GM12892 (cell line): ENCODE measurements at places on chromosomes 7 and 10.

GRCh38 chr7:28576656-28577055 is 164.3 kb downstream of the CREB5 start:
- DNase-seq = no peak

DNA sequence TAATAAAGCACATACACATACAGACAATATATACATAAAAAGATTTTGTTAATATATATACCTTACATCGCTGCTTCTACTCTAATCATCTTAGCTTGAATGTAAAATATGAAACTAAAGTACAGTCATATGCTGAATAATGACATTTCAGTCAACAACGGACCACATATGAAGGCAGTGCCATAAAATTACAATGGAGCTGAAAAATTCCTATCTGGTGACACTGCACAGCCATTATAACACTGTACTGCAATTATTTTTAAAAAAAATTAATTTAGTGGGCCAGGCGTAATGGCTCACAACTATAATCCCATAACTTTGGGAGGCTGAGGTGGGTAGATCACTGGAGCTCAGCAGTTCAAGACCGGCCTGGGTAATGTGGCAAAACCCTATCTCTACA is 122.3 kb downstream of the JMJD1C start:
- DNase-seq = no peak

DNA sequence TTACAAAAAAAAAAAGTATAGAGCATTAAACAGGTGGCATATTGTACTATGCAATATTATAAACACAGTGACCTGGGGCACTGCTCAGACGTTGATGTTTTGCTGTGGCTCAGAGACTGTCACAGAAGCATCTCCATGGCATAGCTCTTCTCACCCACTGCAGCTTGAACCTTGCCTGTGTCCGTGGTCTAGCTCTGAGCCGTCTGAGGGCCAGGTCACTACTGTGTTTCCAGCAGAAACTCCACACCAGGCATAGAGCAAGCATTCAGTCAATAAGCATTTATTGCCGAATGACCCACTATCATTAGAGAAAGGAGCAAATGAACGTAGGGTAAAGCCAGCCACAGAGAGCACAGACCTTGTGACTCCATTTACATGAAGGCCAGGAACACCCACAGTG is 443.2 kb upstream of the FOXK1 start:
- no peak for DNase-seq

DNA sequence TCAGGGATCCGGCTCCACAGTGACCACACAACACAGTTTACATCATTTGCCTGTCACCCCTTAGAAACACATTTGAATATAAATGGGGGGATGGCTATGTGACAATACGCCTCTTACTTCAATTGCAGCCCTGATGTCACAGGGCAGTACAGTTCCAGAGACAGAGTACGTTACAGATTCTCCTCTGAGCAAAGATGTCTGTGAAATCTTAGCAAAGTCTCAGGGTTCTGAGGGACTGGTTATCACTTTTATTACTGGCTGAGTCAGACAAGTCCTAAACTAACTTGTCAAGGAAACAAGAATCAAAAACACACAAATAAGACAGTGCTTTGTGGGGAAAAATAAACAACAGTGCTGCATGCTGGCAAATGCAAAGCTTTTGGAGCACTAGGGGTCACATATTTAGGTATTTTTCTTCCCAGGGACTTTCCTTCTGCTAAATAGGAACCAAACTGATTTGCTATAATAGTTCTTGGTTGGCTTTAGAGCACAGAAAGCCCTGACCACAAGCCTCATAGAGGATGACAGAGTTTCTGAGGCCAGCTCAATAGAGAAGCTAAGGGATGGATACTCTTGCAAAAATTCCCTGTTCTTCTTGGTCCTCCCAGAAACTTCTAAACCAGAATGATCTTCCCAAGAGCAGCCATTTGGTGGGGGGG is 501.6 kb downstream of the GRID1 start:
- no peak for DNase-seq

DNA sequence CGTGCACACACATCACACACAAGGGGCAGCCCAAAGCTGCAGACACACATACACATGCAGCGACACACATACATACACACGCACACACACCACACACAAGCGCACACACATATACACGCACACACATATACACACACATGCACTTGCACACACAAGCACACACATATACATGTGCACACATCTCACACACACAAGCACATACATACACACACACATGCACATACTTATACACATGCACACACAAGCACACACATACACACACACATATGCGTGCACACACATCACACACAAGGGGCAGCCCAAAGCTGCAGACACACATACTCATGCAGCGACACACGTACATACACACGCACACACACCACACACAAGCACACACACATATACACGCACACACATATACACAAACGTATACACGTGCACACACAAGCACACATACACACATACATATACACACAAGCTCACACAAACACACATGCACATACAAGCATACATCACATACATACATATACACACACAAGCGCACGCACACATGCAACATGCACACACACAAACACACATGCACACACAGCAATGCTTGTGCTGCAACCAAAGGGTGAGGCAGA is 178.8 kb upstream of the PFKP start:
- DNase-seq = no peak
